ENCODE measurements at places on chromosomes 3 and 15.

DNA sequence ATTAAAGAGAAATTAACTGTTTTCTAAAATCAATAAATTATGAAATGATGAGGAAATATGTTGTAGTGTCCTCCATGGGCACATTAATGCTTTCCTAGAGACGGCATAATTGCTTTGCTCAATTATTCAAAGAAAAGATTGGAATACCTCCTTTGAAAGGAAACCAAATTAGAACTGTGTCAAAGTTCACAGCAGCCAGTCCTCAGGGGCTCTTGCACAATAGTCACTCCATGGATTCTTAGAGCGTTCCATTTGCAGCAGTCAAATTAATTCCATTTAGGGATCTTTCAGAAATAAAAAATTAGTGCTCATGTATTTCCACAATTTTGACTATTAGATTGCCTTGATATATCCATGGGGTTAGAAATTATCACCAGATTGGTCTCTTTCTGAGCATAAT is 841.6 kb upstream of the DPPA4 start:
- DNase-seq, result no peak

DNA sequence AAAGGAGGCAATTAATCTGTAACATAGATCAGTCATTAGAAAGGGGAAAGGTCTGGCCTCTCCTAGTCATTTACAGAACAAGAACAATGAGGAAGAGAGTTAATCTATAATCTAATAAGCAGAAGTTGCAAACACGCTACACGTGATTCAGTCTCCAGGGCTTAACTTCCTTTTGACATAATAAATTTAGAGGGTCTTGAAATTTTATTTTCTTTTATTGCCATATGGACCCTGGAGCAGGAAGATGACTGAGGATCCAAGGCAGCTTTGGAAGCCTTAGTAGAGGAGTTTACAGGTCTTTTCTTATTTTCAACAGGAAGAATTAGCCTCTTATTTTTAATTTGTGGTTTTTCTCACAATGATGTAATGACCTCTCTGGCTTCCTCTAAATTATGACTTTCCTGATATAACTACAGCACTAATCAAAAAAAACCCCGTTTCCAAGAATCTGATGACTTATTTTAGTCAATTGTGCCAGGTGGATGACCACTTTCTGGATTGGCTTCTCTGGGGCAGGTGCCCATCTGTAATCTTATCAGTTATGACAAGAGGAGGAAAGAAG is 32.2 kb downstream of the ADGRG7 start:
- DNase-seq, result no peak

DNA sequence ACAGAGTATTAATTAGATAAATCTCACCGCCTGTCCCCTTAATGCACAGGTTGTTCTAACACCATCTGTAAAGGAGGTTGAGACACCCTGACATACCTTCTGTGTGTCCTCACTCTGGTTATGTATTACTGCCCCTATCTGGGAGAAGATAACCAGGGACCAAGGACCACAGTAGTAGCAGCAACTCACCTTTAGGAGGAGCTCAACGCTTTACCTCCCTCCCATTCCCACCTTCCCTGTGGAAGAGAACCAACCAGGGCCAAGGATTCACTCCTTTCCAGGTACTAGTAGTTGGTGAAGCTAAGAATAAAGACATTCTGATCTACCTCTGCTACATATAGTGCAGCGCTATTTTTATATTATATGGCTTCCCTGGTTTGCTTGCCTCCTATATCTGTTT is 232.6 kb downstream of the MEX3B start:
- DNase-seq, result peak; percentile 23

DNA sequence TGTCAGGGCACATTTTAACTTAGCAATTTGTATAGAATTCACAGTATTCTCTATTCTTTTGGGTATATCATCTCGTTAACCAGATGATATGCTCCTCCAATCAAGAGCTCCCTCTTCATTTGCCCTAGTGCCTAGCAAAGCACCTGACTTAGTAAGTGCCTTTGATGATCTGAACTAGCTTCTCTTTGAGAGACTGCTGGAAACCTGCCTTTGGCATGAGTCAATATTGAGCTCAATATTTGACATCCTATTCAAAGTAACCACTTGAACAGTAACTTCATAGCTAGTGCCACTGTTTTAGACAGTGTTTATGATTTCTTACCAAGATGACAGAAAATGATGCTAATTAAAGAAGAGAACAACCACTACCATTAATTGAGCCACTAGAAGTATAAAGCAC is 696.3 kb upstream of the UBE2E2 start:
- DNase-seq, result no peak

- no peak for DNase-seq
Observed at GRCh38 chr15:58715266-58715917, 34.1 kb downstream of the ADAM10 start.

- no peak for DNase-seq
Observed at GRCh38 chr3:172700936-172701455, 9.9 kb downstream of the NCEH1 start.

DNA sequence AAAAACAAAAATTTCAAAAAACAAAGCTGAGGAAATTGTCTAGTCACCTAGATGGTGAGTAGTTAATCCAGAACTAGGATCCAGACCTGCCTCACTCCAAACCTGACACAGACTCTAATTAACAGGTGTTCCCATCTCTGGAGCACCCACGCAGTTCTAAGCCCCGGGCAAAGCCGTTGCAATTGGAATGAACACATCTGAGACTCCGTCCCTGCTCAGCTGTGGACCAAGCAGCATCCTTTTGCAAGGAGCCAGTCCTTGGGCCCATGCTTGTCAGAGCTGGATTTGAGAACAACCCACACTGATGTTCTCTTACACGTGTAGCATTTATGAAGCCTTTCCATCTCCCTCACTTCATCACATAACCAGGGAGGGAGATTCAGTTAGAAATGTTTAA is 54.8 kb downstream of the LMCD1 start:
- no peak for DNase-seq

- DNase-seq, result no peak
Observed at GRCh38 chr15:45407786-45408185, 29.4 kb upstream of the GATM start.

- DNase-seq, result peak; percentile 64
Observed at GRCh38 chr3:165642761-165643420, 194.3 kb downstream of the BCHE start.

- DNase-seq, result no peak
Observed at GRCh38 chr15:80106051-80106450, 46.6 kb downstream of the ZFAND6 start.

DNA sequence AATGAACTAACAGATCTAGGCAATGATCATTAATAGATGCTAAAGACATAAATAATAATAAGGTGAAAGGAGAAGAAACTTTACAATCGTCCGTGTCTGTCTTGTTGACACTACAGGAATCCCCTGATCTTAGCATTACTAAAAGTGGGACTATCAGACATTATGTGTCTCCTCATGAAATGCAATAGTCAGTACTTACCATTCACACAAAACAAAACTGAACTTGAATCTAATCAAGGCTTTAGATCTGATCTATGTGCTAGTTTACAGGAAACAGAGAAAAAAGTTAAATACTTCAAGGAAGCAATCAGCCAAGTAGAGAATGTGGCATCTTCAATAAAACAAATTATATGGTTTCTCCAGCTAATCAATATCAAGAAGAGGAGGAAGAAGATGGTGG is 73.7 kb downstream of the PIK3CB start:
- no peak for DNase-seq

- no peak for DNase-seq
Observed at GRCh38 chr3:165125836-165126235, 47.5 kb upstream of the SI start.

DNA sequence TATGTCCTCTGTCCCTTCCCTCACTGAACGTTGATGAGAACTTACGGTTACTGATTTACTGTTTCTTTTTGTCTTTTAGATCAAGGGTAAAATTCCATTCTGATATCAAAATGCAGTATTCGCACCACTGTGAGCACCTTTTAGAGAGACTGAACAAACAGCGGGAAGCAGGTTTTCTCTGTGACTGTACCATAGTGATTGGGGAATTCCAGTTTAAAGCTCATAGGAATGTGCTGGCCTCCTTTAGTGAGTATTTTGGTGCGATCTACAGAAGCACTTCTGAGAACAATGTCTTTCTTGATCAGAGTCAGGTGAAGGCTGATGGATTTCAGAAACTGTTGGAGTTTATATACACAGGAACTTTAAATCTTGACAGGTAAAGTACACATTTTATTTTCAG is 990 bp downstream of the MYNN start:
- no peak for DNase-seq

DNA sequence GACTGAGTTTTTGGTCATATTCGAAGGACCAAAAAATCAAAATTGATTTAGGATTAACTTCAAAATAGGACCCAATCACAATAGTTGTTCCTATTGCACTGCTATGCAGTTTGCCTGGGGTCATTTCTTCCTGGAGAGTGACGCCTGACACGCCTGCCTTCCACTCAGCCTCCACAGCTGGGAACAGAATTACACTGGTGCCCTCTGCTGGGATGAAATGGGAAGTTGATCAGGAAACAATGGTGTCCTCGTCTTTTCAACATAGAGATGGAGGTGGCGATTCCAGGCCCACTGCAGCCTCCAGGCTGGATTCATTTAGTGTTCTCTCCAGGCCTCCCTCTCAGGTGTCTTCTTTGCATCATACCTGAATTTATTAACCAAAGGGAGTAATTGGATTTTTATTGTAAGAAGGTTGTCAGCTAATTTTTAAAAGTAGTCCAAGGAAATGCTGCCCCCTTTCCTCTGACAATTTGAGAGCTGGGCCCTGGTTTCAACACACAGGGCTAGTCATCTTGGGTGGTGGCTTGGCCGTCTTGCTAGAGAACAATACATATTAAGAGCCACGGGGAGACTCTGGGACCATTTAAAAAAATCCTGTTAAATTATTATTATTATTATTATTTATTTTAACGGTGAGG is 69.7 kb downstream of the GAP43 start:
- DNase-seq, result peak; percentile 78

DNA sequence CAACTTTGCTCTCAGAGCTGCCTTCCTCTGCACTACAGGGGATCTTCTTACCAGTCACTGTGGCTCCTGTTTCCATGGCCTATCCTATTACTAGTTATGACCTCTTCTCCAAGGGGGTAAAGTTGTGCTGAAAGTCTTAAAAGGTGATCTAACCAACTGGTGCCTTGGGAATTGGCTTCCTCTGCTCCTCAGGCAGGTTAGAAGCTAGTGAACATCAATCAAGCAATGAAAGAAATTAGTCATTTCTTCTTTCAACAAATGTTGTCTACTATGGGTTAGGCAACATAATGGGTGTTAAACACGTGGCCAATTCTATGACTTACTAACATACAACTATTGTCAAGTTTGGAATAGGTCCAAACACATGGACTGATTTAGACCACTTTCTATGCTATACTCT is 571.4 kb upstream of the NAALADL2 start:
- DNase-seq, result no peak

GRCh38 chr15:70202756-70203155 is 105.0 kb upstream of the TLE3 start:
- DNase-seq, result no peak

DNA sequence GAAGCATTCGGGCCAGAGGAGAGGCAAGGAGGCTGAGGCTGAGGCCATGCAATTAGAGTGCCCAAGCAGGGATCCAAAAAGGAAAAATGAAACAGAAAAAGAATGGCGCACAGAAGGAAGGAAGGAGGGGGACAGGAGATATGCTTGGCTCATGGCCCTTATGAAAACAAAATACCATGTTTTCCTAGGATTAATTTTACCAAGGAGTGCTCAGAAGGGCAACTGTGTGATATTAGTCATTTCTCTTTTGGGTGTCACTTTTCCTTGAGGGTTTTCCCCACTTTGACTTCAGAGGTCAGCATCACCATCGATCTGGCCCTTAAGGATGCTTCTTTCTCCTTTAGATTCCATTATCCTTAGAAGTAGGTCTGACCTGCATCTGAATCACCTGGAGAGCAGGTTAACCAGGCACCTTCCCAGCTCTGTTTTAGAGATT is 1.4 kb downstream of the PARP14 start:
- DNase-seq, result no peak

- no peak for DNase-seq
Observed at GRCh38 chr15:95972041-95972553, 358.4 kb upstream of the NR2F2 start.

- DNase-seq, result no peak
Observed at GRCh38 chr3:129288446-129288845, 9.8 kb downstream of the HMCES start.

- no peak for DNase-seq
Observed at GRCh38 chr3:177528306-177529070, 331.2 kb upstream of the TBL1XR1 start.

- no peak for DNase-seq
Observed at GRCh38 chr15:91183596-91183995, 83.5 kb downstream of the SV2B start.

- peak; percentile 23 for DNase-seq
Observed at GRCh38 chr3:159828542-159828943, 160.1 kb upstream of the IL12A start.

DNA sequence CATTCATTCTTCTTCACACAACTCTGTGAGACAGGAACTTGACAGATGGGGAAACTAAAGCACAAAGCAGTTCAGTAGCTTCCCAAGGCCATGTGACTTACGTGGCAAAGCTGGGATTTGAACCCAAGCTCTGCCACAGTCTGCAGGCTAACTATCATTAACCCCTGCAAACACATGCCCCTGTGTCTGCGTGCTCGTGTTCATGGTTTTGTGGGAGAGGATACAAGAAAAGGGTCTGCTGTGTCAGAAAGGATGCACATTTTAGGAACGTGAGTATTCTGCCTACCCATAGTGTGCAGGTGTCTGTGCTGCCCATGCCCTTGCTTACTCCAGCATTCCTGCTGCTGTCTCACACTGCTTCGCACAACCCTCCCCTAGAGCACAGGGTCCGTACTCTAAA is 137.0 kb downstream of the CHDH start:
- no peak for DNase-seq

DNA sequence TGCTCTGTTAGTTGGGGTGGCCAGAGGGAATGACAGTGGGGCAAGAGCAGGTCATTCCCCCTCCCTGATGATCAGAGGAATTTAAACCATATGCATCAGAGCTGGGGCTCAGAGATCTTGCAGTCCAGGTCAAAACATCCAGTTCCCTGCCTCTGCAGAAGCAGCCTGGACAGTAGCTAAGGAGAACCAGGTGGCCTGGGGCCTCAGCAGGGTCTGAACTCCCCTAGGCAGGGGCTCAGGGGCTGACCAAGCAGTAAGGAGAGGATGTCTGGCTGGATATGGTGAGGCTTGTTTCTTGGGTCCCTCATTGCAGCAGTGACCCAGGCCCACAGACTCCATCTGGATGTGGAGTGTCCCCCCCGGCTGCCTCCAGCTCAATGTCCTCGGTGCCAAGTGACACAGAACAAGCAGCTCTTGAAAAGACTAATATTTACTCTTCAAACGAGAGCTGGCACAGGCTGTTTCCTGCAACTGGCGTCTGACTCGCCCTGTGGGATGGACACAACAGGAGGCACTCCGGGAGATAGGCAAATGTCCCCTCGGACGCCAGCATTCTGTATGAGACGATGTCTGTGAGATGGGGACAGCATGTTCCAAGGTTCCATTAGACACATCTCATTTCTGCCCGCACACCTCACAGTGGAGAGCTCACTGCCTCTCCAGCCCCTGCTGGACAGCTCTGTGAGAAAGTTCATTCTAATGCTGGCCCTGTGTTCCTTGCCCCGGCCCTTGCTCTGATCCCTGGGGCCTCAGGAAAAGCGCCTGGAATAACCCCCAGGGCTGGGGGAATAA is 37.1 kb downstream of the SEC22C start:
- no peak for DNase-seq
